ENCODE measurements at places on chromosomes 11 and 22.

DNA sequence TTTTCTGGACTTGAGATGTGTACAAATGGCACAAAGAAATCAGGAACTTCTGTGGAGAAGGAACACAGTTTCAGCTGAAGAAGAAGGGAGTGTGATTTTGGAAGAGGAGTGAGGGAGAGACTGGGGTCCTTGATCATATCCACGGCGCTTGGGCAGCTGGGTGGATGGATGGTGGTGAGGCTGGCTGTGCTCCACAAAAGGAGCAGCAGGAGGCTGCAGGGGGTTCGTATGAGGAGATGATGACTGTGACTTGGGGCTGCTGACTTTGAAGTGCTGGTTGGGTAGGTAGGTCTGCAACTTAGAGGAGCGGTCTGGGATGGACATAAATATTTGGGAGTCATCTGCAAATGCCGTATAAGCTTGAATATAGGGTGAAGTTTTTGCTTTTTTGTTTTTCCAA lies 1.3 kb upstream of the DCHS1 start:
- no peak for DNase-seq

DNA sequence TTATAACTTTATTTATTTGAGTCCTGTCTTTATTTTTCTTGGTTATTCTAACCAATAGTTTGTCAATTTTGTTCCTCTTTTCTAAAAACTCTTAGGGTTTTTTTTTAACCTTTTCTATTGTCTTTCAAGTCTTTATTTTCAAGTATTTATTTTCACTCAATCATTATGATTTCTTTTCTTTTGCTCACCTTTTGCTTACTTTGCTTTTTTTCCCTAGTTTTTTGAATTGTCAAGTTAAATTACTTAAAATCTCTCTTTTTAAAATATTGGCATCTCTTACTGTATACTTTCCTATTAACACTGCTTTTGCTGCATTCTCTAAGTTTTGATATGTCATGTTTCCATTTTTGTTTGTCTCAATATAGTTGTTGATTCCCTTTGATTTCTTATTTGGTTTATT lies 396.8 kb upstream of the CCDC179 start:
- no peak for DNase-seq

DNA sequence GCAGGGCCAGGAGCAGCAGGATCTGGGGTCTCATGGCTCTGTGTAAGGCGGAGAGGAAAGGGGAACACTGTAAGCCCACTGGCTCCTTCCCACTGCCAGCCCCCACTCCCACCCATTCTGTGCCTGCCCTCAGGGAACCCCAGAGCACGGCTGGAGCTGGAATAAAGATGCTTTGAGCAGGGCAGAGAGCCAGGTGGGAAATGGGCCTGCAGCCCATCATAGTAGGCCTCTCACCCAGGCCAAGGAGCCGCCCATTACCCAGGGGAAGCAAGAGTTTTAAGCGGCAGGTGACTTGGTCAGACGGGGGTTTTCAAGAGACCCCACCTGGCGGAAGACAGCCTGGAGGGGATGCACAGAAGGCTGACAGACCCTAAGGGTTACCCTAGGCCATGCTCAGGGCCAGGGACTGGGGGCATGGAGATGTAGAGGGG lies 4.6 kb downstream of the LRRC32 start:
- DNase-seq: no peak

DNA sequence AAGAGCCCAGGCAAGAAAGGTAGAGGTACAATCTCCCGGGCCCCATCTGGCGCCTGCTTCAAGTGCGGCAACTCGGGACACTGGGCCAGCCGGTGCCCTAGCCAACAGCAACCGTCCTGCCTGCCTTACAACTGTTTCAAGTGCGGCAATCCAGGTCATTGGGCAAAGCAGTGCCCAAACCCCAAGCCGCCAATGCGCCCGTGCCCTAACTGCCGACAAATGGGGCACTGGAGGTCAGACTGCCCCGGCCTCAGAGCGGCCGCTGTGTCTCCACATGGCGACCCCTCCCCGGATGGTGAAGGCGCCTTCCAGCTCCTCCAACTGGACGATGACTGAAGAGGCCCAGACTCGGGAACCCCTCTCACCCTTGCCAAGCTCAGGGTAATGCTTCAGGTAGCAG lies 11.4 kb upstream of the OR56A3 start:
- DNase-seq: no peak

DNA sequence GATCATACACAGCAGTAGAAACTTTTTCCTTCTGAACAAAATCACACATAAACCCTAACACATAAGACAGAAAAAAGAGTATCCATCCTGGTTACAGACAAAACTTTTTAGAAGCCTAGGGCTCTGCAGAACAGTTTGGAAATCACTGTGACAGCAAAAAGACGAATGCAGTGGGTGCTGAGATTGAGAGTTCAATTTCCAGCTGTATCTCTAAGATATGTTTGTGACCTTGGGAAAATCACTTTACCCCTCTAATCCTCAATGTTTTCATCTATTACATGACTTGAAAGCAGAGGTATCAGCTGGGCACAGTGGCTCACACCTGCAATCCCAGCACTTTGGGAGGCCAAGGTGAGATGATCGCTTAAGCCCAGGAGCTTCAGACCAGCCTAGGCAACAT lies 128.5 kb downstream of the SIK3 start:
- DNase-seq: no peak

DNA sequence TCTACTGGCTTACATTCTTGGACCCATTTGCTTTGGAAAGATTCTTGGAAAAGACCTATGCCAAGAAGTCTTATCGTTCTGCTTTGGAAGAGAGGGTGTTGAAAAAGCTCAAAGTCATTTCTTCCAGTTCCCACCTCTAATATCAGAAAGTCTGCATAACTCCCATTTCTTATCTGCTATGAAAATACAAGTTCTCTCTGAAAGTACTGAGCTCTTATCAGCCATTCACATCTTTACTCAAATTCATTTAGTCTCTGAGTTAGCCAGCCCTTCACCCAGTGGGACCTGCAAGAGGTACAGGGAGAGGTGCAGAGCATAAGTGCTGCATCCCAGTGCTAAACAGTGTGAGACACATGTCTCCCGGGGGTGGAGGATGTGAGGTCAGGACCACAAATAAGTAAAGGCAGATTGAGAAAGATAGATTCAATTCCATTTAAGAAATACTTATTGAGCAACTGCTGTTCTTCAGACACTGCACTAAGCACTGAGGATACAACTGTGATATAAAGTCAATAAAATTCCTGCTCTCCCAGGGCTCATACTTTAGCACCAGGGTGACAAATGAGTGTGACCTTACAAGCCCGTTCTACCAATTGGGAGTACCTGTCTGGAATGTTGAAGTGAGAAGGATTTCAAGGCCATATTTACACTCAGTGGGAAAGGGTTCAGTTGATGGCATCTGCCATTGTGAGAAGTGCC lies 76.7 kb downstream of the PISD start:
- DNase-seq: no peak

- no peak for DNase-seq
Observed at GRCh38 chr11:121086866-121087265, 14.2 kb upstream of the TECTA start.

DNA sequence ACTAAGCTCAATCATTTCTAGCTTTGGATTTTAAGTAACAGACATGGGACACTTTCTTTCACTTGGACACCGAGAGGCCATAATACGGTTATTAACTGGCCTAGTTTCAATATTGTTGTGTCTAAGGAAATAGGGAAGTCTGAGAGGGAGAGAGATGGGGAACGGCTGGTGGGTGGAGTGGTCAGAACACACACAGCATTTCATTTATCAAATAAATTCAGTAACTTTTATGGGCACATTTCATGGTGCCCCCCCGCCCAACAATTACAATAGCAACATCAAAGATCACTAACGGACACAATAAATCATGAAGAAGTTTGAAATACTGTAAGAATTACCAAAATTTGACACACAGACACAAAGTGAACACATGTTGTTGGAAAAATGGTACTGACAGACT lies 10.7 kb downstream of the PRPF19 start:
- no peak for DNase-seq

- no peak for DNase-seq
Observed at GRCh38 chr11:6225896-6226295, 8.5 kb downstream of the FHIP1B start.

DNA sequence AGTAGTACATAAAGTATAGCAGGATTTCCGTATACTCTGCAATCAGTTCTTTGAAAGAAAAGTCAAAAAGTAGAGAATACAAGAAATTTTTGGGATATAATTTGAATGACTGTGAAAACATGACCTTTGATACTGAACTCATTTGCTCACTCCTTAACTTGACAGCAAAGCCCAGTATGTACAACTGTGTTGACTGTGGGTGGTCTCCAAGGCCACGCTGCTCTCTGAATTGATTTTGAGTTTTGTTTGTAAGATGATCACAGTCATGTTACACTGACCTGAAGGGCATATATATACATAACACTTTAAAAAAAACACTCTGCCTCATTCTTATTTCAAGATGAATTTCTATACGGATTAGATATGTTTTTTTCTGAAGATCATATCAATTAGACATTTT lies 9.5 kb upstream of the AMOTL1 start:
- no peak for DNase-seq

DNA sequence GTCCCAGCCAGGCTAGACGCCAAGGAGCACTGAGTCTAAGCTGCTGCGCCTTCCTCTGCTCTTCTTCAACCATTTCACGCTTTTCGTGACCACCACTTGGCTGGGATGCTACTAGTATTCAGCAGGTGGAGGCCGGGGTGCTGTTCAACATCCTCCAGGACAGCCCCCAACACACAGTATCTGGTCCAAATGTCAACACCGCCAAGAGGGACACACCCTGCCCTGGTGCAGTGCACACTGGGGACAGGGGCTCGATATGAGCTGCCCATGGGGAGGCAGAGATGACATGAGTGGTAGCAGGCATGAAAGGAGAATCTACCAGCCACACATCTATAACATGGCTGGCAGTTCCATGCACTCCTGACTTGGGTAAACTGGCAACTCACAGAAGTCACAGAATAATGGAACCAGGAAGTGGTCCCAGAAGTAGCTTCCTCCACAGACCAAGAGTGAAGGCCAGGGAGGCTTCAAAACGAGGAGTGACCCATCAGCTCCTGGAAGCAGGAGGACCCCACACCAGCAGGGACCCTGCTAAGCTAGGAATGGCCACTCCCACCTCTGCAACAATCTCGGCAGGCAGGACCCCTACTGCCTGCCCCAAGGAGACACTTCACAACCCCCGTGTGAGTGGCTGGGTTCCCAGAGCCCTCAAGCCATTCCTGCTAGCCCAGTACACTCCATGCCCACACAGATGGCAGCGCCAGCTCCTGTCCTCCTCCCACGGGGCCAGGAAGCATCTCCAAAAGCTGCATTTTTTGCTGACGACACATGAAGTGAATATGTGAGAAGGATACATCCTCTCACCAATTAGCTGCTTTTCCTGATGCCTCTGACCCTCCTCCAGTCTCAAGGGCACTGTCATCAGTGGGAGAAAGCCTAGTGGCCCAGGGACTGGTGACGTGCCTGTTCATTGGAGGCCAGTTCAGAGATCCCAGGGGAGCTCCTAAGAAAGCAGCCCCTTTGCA lies 78.8 kb downstream of the DGCR2 start:
- DNase-seq: no peak

- DNase-seq: no peak
Observed at GRCh38 chr11:110174645-110175310, 81.6 kb downstream of the ZC3H12C start.

- no peak for DNase-seq
Observed at GRCh38 chr11:78241475-78241874, 52.8 kb downstream of the USP35 start.

All from NCI-H748 treated with DMSO at 0.1 percent for 48 hours (cell line).